ENCODE measurements at places on chromosomes 7 and 10.
A peak's percentile ranks its signal among the peaks of the same experiment; 100 is the strongest.

- peak; percentile 37 for DNase-seq
Measured at GRCh38 chr7:155979566-155979965, 167.3 kb upstream of the SHH start.

GRCh38 chr7:128916643-128916915 is 6.1 kb upstream of the KCP start:
- DNase-seq, result no peak

- peak; percentile 45 for DNase-seq
Measured at GRCh38 chr10:810351-810846, 120.9 kb upstream of the DIP2C start.

GRCh38 chr10:97656777-97657176 is 16.3 kb downstream of the PI4K2A start:
- DNase-seq, result no peak
